Inflammatory macrophage treated with lipopolysaccharide for 4 hours (primary cell): ENCODE measurements at places on chromosomes 7 and 10.

- no peak for DNase-seq
Observed at GRCh38 chr7:35849158-35849831, 48.4 kb downstream of the SEPTIN7 start.

DNA sequence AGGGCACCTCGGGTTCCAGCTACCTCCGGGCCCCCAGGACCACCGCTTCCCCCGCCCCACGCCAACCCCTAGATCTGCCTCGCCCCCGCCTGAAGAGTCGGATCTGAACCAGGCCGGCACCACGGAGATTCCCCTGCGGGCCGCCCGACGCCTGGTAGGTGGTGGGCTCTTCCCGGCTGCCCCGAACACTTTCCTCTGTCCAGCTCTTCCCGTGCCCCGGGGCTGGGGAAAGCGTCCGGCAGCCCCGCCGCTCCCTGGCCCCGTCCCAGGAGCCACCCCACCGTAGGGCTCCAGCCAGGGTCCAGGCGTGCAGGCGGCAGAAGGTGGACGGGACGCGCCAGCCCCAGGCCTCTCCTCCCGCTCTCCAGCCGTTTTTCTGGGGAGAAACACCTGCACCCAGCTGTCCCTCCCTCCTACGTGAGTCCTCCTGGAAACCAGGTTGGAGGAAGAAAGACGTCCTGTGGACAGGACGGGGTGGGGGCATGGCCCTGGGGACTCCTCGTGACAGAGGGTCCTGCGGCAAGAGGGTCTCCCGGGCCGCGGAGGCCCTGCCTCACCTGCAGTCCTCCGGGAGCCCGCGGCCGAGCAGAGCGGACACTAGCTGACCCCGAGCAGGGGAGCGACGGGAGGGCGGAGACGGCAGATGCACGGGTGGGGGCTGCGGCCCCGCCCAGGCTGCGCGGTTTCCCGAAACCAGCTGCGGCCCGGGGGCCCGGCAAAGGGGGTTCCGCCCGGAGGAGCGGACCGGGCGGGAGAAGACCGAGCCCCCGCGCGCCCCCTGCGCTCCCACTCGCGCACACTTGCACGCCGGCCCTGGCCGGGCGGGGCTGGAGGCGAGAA lies at the start of gene TMEM176B:
Gene TMEM176B, minus strand, starts transcription at position 624 of the 840 bp plus-strand sequence. CDS start 3,795 bp downstream, outside the sequence.
- no peak for DNase-seq

DNA sequence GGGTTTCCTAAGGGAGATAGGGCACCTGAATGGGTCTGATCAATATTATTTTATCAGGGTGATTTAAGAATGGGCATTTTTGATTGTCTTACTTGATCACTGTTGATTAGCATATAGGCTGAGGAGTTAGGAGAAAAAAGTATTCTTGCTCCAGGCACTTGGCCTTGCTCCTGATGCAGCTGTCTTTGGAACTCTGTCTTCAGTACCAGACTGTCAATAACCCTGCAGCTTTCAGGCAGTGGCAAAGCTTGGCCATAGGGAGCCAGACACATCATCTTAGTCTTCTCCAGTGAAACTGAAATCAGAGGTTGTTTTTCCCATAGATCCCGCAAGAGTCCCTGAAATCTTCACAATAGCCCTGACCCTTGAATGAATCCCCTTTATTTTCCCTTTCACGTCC lies 47.2 kb downstream of the EXOC4 start:
- DNase-seq = no peak

DNA sequence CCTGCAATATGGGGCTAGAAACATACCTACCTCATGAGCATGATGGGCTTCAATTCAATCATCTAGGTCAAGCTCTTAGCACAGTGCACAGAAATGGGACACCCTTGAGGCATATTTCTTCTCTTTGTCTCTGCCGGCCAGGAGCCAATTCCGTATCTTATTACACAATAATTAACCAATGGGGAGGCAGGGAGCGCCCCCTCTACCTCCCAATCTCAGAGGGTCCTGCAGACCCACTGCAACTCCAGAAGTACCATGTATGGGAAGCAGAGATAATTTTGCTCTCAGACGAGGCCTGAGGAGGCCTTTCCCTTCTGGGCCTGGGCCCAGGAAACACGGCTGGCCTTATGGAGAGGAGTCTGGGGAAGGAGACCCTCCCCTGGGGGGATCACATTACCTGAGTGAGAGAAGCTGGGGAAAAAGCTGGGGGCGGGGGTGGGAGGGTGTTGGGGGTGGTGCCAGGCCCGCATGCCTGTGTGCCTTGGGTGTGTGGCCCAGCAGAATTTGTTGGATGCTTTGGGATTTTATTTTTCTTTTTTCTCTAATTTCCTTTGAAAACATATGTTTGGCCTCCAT lies 155.5 kb downstream of the UBE2H start:
- DNase-seq = no peak

DNA sequence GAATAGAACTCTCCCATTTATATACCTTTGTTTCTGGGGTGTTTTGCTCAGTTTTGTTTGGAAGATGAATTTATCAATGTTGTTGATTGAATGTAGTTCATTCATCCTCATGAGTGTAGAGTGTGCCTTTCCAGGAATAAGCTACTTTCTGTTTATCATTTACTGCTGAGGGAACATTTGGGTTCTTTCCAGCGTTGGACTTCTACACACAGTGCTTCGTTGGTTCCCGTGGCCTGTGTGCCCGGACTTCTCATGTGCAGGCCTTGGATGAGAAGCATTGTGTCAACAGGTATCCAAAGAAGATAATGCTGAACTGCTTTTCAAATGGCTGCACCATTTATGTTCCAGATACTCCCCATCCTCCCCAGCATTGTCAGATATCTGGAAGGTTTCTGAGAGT lies 107.6 kb upstream of the TNS3 start:
- DNase-seq = no peak

GRCh38 chr7:101985057-101985902 lies 167.9 kb downstream of the CUX1 start:
- no peak for DNase-seq

GRCh38 chr10:22791665-22792064 lies 77.3 kb upstream of the PIP4K2A start:
- no peak for DNase-seq

DNA sequence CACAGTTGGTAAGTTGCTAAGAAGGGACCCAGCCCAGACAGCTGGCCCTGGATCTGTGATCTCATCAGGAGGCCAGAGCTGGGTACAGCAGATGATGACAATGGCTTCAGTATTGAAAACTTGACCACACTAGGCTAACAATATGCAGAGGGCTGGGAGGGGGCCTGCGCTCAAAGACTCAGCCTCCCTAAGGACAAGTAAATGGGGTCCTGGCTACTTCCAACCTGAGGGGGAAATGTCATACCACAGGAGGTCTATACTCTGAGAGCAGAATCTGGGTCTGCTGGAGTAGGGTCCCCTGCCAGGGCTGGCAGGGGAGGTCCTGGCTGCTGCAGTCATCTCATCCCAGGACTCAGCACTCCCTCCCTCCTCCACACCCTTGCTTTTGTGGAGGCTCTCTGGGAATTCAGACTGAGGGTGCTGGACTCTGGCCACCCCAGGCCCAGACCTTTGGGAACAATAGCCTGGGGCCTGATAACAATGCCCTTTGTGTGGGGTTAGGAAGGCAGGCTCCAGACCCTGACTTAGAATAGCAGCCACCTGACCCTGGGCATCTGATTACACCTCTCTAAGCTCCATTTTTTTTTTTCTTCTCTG lies 1.4 kb downstream of the FXYD4 start:
- DNase-seq = no peak

- no peak for DNase-seq
Observed at GRCh38 chr10:48782386-48782785, 97.7 kb downstream of the WDFY4 start.

- DNase-seq = no peak
Observed at GRCh38 chr7:24133691-24134090, 150.3 kb upstream of the NPY start.

GRCh38 chr10:71864911-71865361 lies 13.9 kb upstream of the PSAP start:
- peak; percentile 63 for DNase-seq

DNA sequence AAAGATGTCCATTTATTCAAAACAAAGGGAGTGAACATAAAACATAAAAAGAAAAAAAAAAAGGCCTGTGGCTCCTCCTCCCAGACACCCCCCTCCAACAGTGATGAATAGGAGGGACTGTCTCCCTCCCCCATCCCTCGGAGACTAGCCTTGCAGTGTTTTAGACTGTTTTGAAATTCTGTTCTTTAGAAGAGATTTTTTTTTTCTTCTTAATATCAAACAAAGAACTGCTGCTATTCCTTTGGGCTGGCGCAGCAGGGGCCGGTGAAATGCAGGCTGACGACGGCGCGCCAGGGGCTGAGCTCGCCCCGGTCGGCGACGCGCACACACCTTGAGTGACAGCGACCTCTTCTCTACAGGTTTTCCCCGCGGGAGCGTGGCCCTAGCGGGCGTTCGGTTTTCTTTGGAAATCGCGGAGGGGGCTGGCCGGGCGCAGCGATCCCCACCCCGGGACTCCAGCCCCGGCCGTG lies at the start of gene LANCL2:
Gene LANCL2, plus strand, starts transcription at position 133 of the 470 bp plus-strand sequence. CDS start 689 bp downstream, outside the sequence.
- peak; percentile 0 for DNase-seq

GRCh38 chr10:11227103-11227502 lies 209.4 kb downstream of the CELF2 start:
- no peak for DNase-seq

DNA sequence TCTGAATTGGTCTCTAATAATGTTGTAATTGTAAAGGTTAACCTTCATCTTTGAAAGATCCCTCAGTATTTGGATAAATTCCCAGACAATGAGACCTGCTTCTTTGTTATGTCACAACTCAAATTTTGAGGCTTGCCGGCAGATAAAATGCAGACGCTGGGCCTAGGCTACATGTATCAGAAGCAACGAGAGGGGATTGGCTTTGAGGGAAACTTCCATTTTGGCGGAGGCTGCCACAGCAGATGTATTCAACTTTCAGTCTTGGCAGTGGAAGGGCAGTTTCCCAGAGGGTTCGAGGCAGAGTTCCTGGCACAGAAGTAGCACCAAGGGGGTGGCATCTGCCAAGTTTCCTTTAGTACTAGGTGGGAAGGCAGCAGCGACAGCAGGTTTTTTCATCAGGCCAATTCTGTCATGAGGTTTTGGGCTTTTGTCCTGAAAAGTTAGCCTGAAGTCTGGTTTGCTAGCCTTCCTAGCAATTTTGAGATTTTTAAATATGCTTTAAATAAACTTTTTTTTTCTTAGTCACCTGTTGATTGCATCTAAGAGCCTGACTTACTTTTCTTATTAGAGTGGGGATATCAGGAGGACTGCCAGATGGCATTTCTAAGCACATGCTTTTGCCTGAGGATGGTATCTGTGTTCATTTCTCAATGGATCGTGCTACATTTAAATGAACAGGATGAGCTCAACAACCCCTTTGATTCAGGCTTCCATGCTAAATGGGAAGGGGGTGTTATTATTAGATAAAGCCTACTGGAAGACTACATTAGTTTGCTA lies 89.5 kb upstream of the FAM3C start:
- no peak for DNase-seq

DNA sequence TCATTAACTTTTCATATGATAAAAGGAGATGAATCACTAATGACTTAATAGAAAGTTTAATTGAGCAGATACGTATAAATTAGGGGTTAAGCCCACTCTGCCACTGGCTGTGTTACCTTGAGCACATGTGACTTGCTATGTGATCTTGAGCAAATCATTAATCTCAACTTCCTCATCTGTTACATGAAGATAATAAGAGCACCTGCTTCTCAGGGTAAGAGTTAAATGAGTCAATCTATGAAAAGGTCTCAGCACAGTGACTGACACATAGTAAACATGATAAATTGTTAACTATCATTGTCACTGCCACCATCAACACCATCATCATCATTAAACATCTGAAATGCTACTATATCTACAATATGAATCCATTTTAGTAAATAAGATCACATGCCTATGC lies 110.8 kb downstream of the TPK1 start:
- no peak for DNase-seq

GRCh38 chr10:123669886-123670285 lies 3.7 kb downstream of the GPR26 start:
- DNase-seq = no peak

- DNase-seq = no peak
Observed at GRCh38 chr10:73998623-73998928, 660 bp downstream of the VCL start.

GRCh38 chr7:98514211-98515031 lies 102.7 kb upstream of the NPTX2 start:
- no peak for DNase-seq

- peak; percentile 83 for DNase-seq
Observed at GRCh38 chr7:23377134-23377533, 78.0 kb downstream of the MALSU1 start.

GRCh38 chr7:69836702-69837101 lies 238.4 kb downstream of the AUTS2 start:
- DNase-seq = no peak

- DNase-seq = no peak
Observed at GRCh38 chr10:69247313-69247710, 27.2 kb downstream of the HKDC1 start.

- DNase-seq = no peak
Observed at GRCh38 chr7:20351901-20352300, 21.2 kb downstream of the ITGB8 start.

DNA sequence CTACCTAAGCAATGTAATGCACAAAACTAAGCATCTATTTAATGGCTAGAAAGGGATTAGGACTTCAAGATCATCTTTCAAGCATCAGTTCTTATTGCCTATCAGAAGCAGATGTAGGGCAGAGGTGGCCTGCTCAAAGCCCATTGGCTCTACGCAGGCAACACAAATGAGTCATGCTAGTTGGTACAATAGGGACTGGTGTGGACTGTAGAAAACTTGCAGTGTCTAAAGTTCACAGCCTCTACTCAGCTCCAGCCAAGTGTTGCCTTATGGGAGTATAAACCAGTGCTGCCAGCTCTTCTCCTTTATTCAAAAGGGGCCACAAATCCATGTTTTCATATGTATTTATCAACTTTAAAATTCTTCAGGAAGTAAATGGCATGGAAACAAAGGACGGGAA lies 31.7 kb downstream of the ASAH2 start:
- no peak for DNase-seq

DNA sequence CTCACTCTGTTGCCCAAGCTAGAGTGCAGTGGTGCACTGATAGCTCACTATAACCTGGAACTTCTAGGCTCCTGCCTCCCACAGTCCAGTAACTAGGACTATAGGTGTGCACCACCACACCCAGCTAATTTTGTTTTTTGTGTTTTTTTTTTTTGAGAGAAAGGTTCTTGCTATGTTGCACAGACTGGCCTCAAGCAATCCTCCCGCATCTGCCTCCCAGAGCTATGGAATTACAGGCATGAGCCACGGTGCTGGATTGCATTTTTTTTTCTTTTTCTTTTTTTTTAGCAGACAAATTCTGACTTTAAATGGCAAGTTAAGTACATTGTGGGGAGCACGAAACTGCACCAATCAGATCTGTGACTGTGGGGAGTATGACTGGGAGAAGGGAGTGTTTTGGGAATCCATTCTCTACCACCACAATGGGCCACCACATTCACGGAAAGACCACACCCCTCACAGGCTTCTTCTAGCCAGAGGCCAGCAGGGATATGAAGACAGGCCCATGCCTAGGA lies 58.1 kb upstream of the MSMB start:
- DNase-seq = no peak
